ENCODE measurements at places on chromosomes 1 and 21. TPM values are rescaled to one million over a fixed set of nuclear protein-coding genes. Genes with fewer than 3 reads are reported as not detected.

DNA sequence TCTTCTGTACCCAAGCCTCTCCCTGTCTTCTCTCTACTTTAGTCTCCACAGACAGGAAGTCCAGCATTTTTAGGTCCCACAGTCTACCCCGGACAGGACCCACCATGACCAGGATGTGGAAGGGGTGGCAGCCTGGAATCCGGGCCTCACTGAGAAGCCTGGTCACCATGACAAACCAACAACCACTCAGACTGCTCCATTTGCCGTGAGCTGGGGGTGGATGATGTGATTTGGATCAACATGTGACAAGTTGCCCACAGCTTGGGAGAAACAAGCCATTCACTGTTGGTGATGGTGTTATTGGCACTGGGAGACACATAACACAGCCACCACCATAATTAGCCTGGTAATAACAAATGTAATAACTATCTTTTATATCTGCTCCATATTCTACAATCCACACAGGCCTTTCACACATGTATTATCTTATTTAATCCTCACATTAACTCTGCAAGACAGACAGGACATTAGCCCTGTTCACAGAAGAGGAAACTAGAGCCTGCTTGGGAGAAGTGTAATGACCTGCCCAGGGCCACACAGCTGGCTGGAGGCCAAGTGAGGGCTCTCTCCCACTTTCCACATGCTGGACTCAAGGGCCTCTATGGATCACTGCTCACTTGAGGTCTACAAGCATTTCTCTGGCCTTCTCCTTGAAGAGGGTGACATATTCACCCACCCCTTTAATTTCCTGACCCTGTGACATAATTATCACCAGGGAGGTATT, 22.9 kb downstream of the MEF2D start:
- no peak for DNase-seq

GRCh38 chr1:10508511-10508951, 33.8 kb downstream of the PEX14 start:
- DNase-seq = no peak

DNA sequence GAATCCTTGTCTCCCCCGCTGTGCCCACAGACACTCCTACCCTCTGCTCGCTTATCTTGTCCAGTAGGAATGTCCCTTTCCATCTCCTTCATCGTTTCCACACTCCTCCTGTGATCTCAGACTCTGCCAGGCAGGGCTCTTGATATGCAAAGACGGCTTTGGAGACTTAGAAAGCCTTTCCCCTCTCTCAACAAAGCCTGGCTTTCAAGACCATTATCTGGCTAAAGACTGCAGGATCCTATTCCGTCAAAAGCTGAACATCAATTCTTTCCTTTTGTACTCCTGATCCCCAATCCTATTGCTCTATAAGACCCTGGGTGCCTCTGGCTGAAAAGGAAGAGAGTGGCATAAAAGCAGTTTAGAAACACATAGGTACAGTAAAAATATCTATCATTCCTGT, 63.9 kb downstream of the SDC3 start:
- no peak for DNase-seq

GRCh38 chr1:45097944-45098343, 85.9 kb downstream of the UROD start:
- no peak for DNase-seq

GRCh38 chr1:112508278-112509004, at the start of gene WNT2B:
TSS of gene WNT2B (plus strand) at chr1:112508965. CDS start at chr1:112509263, 298 bp downstream.
- no peak for DNase-seq

DNA sequence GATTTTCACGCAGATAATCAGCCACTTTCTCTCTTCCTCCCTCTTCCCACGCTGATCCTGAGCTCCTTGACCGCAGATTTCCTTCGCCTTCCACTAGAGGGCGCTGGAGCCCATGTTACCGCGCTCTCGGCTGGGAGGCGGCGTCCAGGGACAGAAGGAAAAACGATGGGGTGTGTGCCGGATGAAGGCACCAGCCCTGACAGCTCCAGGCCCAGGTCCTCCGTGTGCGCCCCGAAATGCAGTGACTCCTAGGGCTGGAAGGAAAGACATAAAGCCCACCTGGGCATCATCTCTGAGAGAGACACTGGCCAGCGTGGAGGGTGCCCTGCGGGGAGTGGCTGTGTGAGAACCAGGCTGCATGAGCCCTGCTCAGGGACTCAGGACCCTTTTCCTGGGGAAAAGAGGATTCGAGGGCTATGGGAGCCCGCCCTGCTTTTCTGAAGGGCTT, 44.9 kb upstream of the CYP2J2 start:
- DNase-seq = peak; percentile 72

GRCh38 chr1:236110137-236110536, 32.2 kb upstream of the GPR137B start:
- no peak for DNase-seq

DNA sequence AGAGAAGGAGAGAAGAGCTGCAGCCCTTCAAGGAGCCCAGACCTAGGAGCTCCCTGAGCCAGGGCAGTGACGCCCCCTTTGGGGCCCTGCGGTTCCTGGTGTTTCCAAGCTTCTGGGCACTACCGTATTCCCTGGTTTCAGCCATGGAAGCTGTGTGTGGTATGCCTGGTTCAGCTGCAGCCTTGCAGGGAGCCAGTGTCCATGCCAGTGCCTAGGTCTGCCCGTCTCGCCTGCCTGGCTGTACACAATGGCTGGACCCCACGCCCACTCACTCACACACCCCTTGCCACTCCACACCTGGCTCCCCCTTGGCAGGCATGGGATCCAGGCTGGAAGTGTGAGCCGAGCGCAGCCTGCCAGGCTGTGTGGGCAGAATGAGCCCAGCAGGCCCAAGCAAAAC, 87.7 kb downstream of the ADARB1 start:
- DNase-seq = no peak

GRCh38 chr1:119330466-119331189, 38.0 kb upstream of the HAO2 start:
- no peak for DNase-seq

GRCh38 chr1:99852648-99853047, 2.5 kb downstream of the AGL start:
- no peak for DNase-seq

DNA sequence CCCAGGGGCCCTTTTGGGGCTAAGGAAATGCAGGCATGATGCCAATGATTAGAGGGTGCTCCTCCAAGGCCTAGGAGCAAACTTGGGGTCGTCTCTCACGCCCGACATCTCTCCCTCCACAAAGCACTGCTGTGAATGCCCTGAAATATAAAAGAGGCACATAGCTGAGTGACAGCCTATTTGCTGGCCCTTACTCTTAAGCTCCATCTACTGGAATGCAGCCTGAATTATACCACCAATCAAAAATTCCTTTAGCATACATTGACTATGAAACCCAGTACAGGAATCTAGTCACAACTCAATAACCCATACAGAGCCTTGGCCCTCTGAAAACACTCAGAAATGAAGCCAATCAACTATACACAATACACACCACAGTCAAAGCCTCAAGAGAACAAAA, 105.5 kb downstream of the LRIG2 start:
- no peak for DNase-seq

GRCh38 chr1:208026880-208027438, 116.0 kb upstream of the CD34 start:
- DNase-seq = no peak

- DNase-seq = no peak
These were observed 34.0 kb downstream of the NPHS2 start for GRCh38 chr1:179541774-179542173.

DNA sequence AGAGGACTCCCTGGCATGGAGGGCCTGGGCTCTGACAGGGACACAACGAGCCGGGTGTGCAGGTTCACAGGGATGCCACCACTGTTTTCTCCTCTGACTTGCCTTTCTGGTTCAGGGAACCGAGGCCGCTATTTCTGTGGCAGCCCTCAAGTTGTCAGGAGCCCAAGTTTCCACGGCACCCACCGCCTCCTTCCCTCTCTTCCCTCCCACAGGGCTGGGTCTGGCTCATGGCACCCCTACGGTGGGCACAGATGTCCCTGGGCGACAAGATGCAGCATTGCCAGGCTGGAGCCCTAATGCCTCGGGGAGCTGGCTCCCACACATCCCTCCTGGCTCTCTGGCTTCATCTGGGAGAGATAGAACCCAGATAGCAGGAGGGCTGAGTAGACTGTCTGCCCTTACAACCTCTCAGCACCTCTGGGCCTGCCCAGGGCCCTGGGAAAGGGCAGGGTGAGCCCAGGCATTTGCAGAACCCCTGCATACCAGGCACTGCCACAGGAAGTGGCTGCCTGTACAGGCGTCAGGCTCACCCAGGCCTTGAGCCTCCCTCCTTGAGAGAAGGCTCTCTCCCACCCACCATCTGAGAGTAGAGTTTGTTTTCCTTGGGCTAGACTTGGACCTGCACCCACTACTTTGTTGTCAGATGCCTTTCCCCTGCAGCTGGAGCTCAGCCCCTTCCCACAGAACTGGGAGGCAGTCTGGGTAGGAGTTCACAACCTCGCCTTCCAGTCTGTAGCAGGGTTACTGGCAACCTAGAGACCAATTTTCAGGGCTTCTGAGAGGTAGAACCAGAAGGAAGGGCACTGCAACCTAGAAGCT, 20.5 kb downstream of the KCNC4 start:
- no peak for DNase-seq

DNA sequence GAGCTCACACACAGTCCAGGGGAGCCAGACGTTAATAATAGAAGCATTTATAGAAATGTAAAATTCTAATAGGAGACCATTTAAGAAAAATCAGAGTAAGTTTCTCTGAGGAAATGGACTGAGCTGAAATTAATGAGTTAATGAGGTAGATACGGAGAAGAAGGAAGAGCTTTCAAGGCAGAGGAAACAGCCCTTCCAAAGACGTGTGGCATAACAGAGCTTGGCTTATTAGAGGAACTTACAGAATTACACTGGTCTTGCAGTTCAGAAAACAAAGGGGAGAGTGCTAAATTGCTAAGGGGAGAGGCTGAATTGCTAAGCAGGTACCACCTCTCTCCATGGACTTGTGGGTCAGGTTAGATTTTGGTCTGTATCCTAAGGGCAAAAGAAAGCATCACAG, 8.2 kb upstream of the PIGK start:
- no peak for DNase-seq

- DNase-seq = no peak
These were observed 3.0 kb upstream of the KCND3 start for GRCh38 chr1:111992476-111992875.

GRCh38 chr1:67100833-67101232, 33.9 kb downstream of the C1orf141 start:
- DNase-seq = no peak

DNA sequence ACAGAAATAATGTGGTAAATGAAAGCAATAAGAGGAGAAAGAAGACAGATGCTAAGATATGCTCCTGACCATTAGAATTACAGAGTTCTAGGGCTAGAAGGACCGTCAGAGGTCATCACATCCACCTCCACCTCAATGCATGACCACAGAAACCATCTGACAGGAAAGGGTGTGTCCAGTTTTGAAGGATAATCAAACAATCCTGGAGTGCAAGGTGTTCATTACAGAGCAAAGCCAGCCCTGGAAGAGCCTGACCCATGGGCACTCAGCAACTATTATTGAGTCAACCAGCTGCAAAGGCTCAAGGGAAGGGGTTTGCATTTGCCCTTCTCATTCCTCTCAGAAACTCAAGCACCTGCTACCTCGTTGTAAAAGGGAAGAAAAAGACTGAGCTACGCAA, 46.4 kb downstream of the TOR1AIP2 start:
- no peak for DNase-seq

GRCh38 chr21:35927262-35927661, 133.1 kb downstream of the SETD4 start:
- DNase-seq = no peak

DNA sequence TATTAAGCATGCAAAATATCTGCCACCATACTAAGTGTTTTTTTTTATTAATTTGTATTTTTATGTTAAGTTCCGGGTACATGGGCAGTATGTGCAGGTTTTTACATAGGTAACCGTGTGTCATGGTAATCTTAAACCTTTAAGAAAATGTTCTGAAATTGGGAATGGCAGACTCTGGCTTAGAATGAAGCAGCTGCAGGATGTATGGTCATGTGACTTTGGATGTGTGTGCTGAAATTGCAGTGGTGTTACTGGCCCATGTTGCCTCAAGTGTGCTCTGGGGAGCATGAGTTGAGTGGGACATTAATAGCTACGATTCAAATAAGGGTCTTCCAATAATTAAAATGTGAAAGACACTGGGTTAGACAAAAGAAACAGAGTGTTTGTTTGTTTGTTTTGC, 6.7 kb downstream of the GRIK1 start:
- DNase-seq = no peak

DNA sequence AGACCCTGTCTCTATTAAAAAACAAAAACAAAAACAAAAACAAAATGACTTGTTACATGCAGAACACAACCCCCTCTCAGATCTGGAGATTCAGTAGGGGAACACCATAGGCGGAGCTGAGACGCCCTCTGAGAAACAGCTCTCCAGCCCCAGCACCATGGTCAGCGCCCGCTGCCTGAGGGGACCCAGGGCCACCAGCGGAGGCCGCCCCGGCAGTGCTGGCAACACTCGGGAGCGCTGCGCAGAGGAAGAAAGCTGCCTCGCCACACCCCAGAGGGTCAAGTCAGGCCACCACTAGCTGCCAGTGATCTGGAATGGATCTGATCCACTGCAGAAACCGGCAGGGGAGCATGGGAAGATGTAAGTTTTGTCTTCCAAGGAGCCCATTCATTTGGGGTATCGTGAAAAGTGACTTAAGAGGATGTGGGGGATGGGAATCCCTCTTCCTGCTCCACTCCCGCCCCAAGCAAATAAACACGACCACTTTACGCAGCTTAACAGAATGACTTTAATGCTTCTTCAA, 3.1 kb downstream of the ACTA1 start:
- peak; percentile 73 for DNase-seq

CA14 gene
- 9.6 TPM for polyA plus RNA-seq

TLR5 gene
- polyA plus RNA-seq = 5.9 TPM

LCE2A gene
- polyA plus RNA-seq = not detected

S100A3 gene
- polyA plus RNA-seq = 0.25 TPM

NTMT2 gene
- not detected for polyA plus RNA-seq

NBPF1 gene
- polyA plus RNA-seq = 88.9 TPM

SPRR2F gene
- not detected for polyA plus RNA-seq

VSIG8 gene
- polyA plus RNA-seq = 0.17 TPM

YOD1 gene
- 16.3 TPM for polyA plus RNA-seq

INTS7 gene
- polyA plus RNA-seq = 27.3 TPM

NPHP4 gene
- polyA plus RNA-seq = 12.9 TPM

MARK1 gene
- 10.6 TPM for polyA plus RNA-seq

FAM72B gene
- polyA plus RNA-seq = 6.0 TPM

PAQR6 gene
- polyA plus RNA-seq = 6.0 TPM

ZBTB17 gene
- 30.6 TPM for polyA plus RNA-seq

CDCP2 gene
- 0.08 TPM for polyA plus RNA-seq

ZFYVE9 gene
- polyA plus RNA-seq = 40.2 TPM

CHIA gene
- polyA plus RNA-seq = not detected

CRYBG2 gene
- 0.65 TPM for polyA plus RNA-seq

ZNF326 gene
- 89.1 TPM for polyA plus RNA-seq

RAB25 gene
- 46.9 TPM for polyA plus RNA-seq

LDLRAD1 gene
- not detected for polyA plus RNA-seq

Measured in left kidney (tissue), 8 donors.